ENCODE measurements at places on chromosomes 6 and 20.
A peak's percentile ranks its signal among the peaks of the same experiment; 100 is the strongest.

DNA sequence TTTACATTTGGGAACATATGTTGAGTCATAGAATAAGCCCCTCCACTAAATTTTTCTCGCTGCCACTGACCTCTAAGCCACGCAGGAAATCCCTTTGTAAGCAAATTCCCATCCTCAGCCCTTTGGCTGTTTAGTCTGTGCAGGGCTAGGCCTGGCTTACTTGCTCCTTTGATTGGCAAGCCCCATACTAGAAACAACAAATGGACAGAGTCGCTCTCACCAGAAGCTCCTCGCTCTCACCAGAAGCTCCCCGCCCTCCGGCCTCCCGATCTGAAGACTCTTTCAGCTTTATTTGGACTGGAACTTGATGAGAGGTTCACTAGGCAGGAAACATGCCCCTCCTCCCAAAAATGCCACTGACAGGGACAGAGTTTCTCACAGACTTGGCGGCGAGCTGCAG is 149.2 kb upstream of the EXOC2 start:
- no peak for DNase-seq

DNA sequence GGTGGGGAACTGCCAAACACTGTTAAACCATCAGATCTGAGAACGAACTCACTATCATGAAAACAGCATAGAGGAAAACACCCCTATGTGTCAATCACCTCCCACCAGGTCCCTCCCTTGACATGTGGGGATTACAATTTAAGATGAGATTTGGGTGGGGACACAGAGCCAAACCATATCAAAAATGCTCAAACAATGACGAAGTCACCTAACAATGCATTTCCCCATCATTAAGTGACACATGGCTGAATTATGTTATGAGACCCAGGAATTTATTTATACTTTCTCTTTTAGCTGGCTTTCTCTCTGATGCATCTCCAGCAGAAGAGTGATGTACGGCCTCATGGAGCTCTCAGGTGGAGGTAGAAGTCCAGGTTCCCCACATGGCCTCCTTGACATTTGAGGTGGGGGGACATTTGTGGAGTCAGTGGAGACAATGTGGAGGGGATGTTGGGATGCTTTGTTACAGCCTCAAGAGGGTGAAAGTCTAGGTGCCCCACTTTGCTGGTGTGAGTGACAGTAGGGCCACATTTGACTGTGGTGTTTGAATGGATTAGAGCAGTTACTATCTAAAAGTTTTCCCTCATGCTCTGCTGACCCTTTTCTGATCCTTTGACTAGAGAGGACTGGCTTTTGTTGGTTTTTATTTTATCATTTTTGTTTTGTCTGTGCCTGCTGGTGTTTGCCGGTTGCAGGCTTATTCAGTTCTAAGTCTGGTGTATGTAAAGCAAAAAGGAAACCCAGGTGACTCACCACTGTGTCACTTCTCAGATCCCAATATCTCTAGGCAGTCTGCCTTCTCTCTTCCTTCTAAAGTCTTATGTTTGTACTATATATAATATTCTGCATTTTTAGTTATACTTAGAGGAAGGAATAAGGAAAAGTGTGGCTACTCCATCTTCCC is 18.5 kb upstream of the DCBLD1 start:
- no peak for DNase-seq

GRCh38 chr6:115058414-115059211 is 715.8 kb upstream of the HS3ST5 start:
- DNase-seq, result no peak

DNA sequence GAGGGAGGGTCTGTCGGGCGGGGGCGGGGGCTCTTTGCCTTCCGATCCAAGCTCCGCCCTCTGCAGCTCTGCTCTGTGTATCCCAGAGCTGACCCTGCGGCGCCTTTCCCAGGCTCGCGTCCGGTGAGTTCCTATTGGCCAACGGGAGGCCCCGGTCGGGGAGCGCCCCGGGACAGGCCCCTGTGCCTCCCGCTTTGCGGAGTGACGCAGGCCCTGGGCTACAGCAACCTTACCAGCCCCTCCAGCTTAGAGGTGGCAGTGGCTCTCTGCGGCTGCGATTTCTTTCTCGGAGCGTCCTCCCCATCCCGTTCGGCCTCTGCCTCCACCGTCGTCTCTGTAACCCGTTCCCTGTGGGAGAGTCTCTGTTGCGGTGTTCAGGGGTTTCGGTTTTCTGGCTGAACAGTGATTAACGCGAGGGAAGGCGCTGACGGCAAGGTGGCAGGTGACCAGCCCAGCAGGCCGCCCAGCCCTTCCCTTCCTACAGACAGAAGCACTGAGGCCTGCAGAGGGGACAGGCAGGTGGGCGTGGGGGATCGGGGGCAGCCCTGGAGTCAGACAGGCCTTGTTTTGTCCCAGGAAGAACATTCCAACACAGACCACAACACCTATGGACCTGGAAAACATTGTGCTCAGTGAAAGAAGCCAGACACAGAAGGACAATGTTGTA is 18.1 kb upstream of the CEBPB start:
- DNase-seq, result no peak

- DNase-seq, result no peak
Observed at GRCh38 chr6:90198758-90199425, 97.8 kb downstream of the BACH2 start.

DNA sequence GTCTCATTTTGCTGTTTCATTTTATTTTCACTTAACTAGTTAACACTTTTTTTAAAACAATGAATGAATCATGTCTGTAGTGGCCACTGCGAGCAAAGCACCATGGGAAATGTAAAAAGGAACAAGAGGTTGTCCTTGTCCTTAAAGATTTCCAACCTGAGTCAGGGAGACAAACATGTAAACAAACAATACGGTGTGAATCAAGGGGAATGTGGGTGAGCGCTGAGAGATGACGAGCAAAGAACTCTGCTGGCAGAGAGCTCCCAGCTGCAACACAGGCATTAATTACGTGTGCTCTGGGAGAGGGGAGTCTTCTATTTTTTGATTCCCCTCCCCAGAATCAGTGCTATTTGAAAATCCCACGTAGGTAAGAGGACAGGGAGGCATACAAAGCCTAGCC is 84.3 kb downstream of the ATXN1 start:
- no peak for DNase-seq

DNA sequence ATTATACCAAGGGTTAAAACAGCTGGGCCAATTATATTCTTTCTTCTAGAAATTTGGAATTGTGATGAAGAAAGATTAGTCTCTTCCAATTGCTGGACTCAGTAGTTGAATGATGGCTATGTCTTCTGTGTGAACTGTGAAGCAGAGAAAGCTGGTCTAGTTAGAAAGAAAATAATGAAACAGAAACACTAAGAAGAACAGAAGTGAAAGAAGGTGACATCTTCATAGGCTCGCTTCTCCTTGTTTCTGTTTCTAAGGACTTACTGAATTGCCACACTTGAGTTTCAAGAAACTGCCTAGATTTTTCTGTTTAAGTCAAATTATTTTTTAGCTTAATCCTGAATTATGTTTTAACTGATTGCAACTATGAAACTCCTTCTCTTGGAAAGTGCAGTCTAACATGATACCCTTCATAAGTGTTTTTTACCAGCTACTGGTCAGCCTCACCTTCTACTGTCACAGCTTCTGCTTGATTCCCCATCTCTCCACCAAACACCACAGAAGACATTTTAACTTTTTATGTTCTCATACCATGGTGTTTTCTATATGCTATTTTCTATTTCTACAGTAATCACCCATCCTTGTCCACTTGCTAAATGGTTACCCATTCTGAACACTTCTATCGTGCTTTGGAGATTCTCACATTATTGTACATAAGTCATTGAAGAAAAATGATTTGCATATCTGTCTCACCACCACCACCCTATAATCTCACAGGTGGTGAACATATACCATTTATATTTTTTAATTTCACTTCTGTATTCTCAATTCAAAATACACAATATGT is 268.8 kb downstream of the GRIK2 start:
- DNase-seq, result no peak

DNA sequence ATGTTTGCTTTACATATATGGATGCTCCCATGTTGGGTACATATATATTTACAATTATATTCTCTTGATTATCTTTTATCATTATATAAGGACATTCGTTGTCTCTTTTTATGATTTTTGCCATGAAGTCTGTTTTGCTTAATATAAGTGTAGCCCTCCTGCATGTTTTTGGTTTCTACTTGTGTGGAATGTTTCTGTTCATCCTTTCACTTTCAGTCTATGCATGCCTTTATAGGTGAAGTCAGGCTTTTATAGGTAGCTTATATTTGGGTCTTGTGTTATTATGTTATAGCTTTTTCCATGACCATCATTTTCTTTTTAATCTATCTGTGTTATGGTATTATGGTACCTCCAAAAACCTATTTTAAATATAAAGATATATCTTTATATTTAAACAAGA is 612.5 kb upstream of the HS3ST5 start:
- DNase-seq, result no peak

- DNase-seq, result no peak
Observed at GRCh38 chr20:60048634-60049521, 90.7 kb downstream of the CDH26 start.

DNA sequence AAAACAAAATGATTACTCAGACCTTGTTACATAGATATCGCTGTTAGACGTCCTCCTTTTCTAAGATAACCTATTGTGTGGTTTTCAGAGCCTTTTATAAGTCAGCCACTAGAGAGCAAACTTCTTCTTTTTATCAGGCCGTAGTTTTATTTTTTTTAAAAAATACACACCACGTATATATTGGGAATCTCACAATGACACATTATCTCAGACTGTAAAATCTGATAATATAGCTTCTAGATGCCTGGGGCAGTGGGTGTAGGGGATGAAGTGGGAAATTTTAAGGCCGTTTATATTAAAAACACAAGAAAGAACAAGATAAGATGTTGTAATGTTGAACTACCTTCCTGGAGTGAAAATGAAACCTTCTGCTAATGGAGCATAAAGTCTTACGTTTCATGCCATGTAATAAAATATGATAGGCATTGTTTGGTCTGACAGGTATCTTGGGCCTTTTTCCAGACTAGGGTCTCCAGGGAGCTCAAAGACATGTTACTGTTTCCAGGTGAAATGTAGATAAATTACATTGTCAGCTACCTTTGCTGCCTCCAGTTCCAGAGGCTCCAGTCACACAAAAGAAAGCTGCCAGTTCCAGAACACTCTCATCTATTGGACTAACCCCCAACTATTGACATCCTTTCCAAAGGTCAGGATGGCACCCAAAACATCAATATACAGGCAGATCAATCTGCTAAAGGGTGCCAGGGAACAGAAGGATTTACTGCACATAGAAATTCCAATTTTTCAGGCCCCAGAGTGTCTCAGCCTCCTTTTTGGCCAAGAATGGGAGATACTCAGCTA is 130.2 kb upstream of the AKIRIN2 start:
- peak; percentile 36 for DNase-seq

DNA sequence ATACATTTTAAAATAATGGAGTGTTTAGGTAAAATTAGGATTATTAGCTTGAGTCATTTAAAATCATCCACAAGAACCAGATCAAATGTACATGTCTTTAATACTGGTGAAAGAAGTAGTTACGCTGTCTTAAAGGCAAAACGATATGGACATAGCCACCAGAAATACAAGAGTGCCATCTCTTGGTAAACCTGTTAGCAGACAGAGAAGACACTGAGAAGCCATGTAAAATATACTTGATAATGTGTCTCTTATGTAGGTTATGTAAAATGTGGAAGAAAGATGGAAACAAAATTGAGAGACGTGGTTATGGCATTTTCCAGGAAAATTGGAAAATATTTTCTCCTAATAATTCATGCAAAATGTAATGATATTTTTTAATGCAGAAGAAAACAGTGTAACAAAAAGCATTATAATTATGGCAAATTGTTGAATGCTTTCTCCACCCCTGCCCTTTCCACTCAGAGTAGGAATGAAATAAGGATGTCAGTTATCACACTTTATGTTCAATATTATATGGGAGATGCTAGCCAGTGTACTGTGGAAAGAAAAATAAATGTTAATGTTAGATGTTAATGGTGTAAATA is 12.2 kb upstream of the SLC17A2 start:
- DNase-seq, result no peak

- peak; percentile 14 for DNase-seq
Observed at GRCh38 chr20:64247970-64248841, 7.3 kb upstream of the PCMTD2 start.

GRCh38 chr20:50292591-50293283 is 102.1 kb downstream of the CEBPB start:
- DNase-seq, result peak; percentile 74

DNA sequence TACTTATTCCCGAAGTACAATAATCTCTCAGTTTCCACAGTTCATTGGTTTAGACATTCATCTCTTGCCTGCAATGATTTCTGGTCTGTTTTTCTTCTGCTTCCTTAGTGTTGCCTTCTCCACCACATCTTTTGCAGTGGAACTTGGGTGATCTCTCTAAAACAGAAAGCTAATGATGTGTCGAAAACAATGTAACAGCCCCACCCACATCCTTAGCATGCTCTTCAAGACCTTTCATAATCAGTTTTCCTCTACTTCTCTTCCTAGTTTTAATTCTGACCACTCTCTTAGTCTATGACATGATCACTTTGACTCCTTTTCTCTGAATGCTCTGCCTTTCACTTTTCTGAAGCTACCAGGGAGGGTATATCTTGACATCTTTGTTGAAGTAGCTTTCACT is 1007.9 kb upstream of the CITED2 start:
- DNase-seq, result no peak
